A172 (cell line): ENCODE measurements at places on chromosomes 7 and 10. TPM values are rescaled to one million over a fixed set of nuclear protein-coding genes. Genes with fewer than 3 reads are reported as not detected.

ITPRID1 gene
- total RNA-seq = not detected in 2 replicates

GRCh38 chr7:102918845-102919244, 6.0 kb downstream of the LRRC17 start:
- no peak for DNase-seq

GRCh38 chr7:70776627-70777101, 355.3 kb upstream of the GALNT17 start:
- DNase-seq = no peak

DNA sequence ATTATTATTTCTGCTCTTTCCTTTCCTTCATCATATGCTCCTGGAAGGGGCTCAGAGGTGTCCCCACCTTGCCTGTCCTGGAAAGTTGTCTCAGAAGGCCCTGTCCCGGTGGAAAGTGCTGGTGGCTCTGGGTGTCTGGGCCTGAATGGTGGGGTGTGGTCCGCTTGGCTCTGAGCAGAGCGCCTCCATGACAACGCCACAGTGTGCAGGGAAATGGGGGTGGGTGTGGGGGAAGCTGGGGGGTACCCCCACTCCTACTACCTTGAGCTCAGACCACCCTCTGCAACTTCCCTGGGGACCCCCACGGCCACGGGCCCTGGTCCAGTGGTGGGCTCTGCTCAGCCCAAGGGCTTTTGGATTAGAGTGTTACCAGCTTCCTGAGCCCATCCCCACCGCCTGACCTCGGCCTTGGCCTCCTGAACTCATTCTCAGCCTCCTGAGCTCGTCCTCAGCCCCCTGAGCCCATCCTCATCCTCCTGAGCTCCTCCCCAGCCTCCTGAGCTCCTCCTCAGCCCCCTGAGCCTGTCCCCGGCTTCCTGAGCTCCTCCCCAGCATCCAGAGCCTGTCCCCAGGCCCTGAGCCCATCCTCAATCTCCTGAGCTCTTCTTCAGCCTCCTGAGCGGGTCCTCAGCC, 106.4 kb upstream of the FAM20C start:
- no peak for DNase-seq
